Progenitor cell of endocrine pancreas (in vitro differentiated cells): ENCODE measurements at places on chromosomes 13 and 19.

- peaks cover 3% of the 10 kb centered on the region for H3K4me1 ChIP-seq
- no peak for DNase-seq
- H3K27ac ChIP-seq, result no peak overlapping the region
- H3K27me3 ChIP-seq, result peaks cover 4% of the 10 kb centered on the region
- H3K4me3 ChIP-seq, result no peak overlapping the region
- no peaks in the 10 kb centered on the region for H3K36me3 ChIP-seq
Observed at GRCh38 chr13:50340146-50340545, 324.9 kb downstream of the KCNRG start.

DNA sequence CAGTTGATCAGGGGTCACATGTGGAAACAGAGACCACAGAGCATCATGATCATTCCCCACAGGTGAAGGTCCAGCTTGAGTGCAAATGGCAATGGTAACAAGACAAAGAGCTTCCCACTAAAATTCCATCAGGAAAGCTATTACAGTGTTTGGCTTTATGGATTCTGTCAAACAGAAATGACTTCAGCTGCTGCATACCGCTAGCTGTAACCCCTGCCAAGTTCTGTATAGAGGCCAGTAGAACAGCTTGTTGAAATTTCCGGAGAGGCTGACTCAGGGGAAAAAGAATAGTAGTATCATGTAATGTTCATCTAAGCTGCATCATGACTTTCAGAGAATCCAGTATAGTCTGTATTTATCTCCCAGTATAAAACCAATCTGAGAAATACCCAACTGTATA is 1704.7 kb downstream of the SLITRK5 start:
- no peak for DNase-seq
- no peak overlapping the region for H3K27ac ChIP-seq
- H3K4me1 ChIP-seq, result peaks cover 8% of the 10 kb centered on the region
- no peaks in the 10 kb centered on the region for H3K36me3 ChIP-seq
- no peak overlapping the region for H3K4me3 ChIP-seq

- no peak overlapping the region for H3K4me3 ChIP-seq
- peaks cover 5% of the 10 kb centered on the region for H3K36me3 ChIP-seq
- H3K4me1 ChIP-seq, result no peaks in the 10 kb centered on the region
- no peaks in the 10 kb centered on the region for H3K27me3 ChIP-seq
- no peak for DNase-seq
Observed at GRCh38 chr19:2223959-2224358, 12.2 kb downstream of the PLEKHJ1 start.

GRCh38 chr13:112605531-112605990 is 17.6 kb upstream of the TUBGCP3 start:
- H3K4me3 ChIP-seq, result peak overlapping the region; percentile 72
- H3K36me3 ChIP-seq, result no peaks in the 10 kb centered on the region
- H3K4me1 ChIP-seq, result peaks cover 6% of the 10 kb centered on the region
- DNase-seq, result no peak

GRCh38 chr19:45355910-45356309 is 14.5 kb downstream of the ERCC2 start:
- H3K4me1 ChIP-seq, result no peaks in the 10 kb centered on the region
- H3K27me3 ChIP-seq, result no peaks in the 10 kb centered on the region
- peaks cover 24% of the 10 kb centered on the region for H3K36me3 ChIP-seq
- H3K27ac ChIP-seq, result no peak overlapping the region
- no peak for DNase-seq

GRCh38 chr19:35553385-35554000 is 8.1 kb downstream of the TMEM147 start:
- DNase-seq, result no peak
- H3K4me1 ChIP-seq, result no peaks in the 10 kb centered on the region
- no peak overlapping the region for H3K4me3 ChIP-seq
- no peak overlapping the region for H3K27ac ChIP-seq
- H3K36me3 ChIP-seq, result peaks cover 3% of the 10 kb centered on the region

DNA sequence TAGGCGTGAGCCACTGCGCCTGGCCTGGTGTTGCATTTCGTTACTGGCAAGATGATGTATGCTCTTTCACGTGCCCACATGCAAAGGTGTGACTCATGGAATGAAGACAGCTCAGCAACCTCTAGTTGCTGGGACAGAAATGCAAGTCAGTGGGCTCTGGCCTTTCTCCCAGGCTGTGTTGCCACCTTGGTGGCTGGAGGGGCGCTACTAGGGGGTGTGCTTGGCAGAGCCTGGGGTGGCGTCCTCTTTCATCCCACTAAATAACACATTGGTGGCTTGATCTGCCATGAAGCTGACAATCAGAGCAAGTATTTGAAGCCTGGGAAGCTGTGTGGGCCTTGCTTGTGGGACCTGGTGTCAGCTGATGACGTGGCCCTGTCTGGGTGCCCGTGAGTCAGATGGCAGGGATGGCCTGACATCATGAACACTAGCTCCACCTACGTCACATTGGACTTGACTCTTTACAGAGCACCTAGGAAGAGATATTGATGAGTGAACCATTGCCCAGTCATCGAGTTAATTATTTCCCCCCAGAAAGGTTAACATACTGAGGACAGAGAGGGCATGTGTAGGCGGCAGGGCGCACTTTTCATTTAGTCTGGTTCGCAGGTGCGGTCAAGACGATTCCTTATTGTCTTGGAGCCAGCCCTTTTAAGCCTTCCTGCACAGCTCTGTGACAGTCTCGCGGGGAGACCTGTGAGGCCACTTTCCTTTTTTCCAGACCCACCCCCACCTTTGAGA is 154.2 kb downstream of the TM9SF2 start:
- H3K36me3 ChIP-seq, result no peaks in the 10 kb centered on the region
- H3K27ac ChIP-seq, result no peak overlapping the region
- DNase-seq, result no peak

DNA sequence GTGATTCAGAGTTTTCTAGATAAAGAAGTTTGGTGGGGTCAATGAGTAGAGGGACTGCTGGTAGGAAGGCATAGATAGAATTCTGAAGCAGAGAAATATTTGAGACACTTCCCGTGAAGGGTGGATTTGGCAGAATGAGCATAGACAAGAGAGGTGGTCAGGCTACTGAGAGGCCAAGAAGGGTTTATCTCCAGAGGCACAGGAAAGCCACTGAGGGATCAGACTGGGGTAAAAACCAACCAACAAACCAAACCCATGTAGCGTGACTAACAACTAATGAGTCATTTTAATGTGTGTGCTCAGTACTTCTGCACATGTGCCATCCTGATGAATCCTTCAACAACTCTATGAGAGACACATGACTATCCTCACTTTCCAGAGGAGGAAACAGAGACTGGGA is 60.0 kb upstream of the SERP2 start:
- no peak for DNase-seq
- no peaks in the 10 kb centered on the region for H3K4me1 ChIP-seq

GRCh38 chr19:9819596-9819909 is 674 bp upstream of the FBXL12 start:
- peak overlapping the region; percentile 96 for H3K27ac ChIP-seq
- H3K36me3 ChIP-seq, result peaks cover 18% of the 10 kb centered on the region
- no peaks in the 10 kb centered on the region for H3K27me3 ChIP-seq
- DNase-seq, result no peak
- H3K4me1 ChIP-seq, result peaks cover 11% of the 10 kb centered on the region
- H3K4me3 ChIP-seq, result peak overlapping the region; percentile 94

DNA sequence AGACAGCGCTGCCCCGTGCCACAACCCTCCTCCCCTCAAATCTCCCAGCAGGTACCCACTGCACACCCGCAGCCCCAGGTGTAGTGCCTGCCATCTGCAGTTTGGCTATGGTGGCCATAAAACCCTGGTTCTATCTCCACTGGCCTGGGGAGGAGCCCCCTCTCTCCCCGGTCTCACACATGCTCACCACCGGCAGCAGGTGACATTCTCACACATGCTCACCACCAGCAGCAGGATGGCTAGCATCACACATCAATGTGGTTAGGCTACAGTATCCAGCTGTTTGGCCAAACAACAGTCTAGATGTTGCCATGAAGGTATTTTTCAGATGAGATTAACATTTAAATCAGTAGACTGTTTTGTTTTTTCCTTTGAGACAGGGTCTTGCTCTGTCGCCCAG is 31.1 kb downstream of the ELL start:
- peak overlapping the region; percentile 29 for H3K27ac ChIP-seq
- no peak for DNase-seq
- no peaks in the 10 kb centered on the region for H3K36me3 ChIP-seq
- H3K4me1 ChIP-seq, result peaks cover 5% of the 10 kb centered on the region

- no peak overlapping the region for H3K27ac ChIP-seq
- no peak for DNase-seq
- peaks cover 3% of the 10 kb centered on the region for H3K4me1 ChIP-seq
- no peak overlapping the region for H3K4me3 ChIP-seq
- peaks cover 47% of the 10 kb centered on the region for H3K27me3 ChIP-seq
Observed at GRCh38 chr13:111908981-111909380, 158.0 kb upstream of the SOX1 start.

- no peak for DNase-seq
- H3K4me3 ChIP-seq, result no peak overlapping the region
- H3K36me3 ChIP-seq, result no peaks in the 10 kb centered on the region
- no peak overlapping the region for H3K27ac ChIP-seq
Observed at GRCh38 chr19:53311044-53311443, 22.5 kb upstream of the ZNF845 start.

GRCh38 chr13:49629947-49630346 is 1.6 kb downstream of the ARL11 start:
- H3K27ac ChIP-seq, result no peak overlapping the region
- no peaks in the 10 kb centered on the region for H3K4me1 ChIP-seq
- H3K27me3 ChIP-seq, result peaks cover 6% of the 10 kb centered on the region

DNA sequence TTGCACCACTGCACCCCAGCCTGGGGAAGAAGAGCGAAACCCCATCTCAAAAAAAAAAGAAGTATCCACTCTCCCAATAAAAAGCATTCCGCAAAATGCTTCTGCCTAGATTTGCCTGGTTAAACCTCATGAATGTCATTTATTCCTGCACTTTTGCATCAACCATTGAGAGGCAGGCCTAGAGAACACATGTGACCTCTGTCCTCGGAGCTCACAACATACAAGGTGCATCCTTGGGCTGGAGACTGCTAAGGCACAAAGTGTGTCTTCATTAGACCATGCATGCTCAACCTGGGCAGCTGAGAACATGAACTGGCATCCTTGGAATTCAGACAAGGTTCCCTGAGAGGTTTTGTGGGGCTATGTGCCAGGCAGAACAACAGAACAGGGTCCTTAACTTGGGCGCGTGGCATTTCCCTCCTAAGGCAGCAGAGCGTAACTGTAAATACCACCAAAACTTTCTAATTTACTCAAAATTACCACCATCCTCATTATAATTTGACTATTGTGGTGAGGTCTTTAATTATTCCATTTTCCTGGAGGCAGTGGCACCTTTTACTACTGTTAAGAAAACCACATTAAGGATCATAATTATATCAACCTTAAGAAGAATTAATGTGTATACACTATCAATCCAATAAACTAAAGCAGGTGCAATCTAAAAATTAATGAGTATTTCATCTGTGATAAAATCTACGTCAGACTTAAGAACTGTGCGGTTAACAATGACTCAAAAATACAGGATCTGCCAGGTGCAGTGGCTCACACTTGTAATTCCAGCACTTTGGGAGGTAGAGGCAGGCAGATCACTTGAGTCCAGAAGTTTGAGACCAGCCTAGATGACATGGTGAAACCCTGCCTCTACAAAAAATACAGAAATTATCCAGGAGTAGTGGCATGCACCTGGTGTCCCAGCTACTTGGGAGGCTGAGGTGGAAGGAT is 13.8 kb downstream of the RCBTB1 start:
- no peak overlapping the region for H3K4me3 ChIP-seq
- DNase-seq, result no peak
- H3K36me3 ChIP-seq, result peaks cover 11% of the 10 kb centered on the region

DNA sequence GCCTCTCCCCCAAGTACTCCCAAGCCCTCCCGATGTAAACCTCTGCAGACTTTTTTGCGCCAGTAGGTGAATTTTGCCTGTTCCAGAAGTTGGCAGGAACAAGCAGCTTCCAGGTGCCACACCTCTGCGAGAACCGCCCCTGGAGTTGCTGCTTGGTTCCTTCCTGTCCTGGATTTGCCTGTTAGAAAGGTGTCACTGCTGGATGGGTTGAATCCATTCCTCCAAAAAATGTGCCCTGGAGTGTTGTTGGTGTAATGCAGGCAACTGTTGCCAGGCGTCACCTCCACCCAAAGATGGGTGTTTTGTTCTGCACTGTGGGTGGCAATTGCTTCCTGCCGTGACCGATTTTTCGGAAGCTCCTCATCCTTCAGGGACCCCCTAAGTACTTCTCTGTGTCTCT is 5.7 kb downstream of the PGPEP1 start:
- no peaks in the 10 kb centered on the region for H3K27me3 ChIP-seq
- H3K36me3 ChIP-seq, result peaks cover 28% of the 10 kb centered on the region
- no peak overlapping the region for H3K27ac ChIP-seq
- peaks cover 11% of the 10 kb centered on the region for H3K4me1 ChIP-seq
- no peak for DNase-seq

DNA sequence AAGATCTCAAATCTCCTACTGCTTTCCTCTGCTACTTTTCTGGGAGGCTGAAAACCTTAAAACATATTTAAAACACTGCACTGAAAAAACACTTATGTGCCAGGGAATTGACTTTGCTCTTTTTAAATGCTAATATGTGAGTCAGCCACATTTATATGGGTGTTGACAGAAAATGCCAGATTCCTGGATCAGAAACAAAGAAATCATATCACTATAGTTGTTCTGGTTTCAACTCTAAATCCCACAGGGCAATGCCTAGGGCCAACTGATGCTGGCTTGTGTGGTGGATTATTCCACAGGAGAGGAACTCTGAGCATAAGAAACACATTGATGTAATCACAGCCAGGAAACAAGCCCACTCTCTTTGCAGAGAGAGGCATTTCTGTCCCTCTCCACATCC is 1439.0 kb upstream of the SPRY2 start:
- H3K27ac ChIP-seq, result no peak overlapping the region
- DNase-seq, result no peak
- H3K4me3 ChIP-seq, result no peak overlapping the region
- H3K27me3 ChIP-seq, result no peaks in the 10 kb centered on the region
- peaks cover 10% of the 10 kb centered on the region for H3K4me1 ChIP-seq
- H3K36me3 ChIP-seq, result no peaks in the 10 kb centered on the region

DNA sequence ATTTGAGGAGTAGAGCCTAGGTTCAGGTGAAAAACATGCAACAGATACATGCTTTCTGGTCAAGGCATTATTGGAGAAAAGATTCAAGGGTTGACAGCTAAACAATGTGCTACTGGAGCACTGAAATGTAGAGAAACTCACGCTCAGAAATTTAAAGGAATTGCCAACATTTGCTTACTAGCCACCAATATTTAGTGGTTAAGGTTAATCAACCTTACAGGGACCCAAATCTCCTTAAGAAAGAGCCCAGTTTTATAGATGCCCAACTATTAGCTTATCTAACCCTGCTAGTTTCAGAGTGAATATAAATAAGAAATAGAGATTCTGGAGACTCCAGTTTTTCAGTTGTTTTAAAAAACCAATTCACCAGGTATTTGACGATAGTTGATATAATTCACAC is 203.6 kb downstream of the DACH1 start:
- H3K36me3 ChIP-seq, result no peaks in the 10 kb centered on the region
- H3K27me3 ChIP-seq, result no peaks in the 10 kb centered on the region
- no peak for DNase-seq
- H3K4me1 ChIP-seq, result peaks cover 1% of the 10 kb centered on the region
- no peak overlapping the region for H3K4me3 ChIP-seq
- no peak overlapping the region for H3K27ac ChIP-seq

DNA sequence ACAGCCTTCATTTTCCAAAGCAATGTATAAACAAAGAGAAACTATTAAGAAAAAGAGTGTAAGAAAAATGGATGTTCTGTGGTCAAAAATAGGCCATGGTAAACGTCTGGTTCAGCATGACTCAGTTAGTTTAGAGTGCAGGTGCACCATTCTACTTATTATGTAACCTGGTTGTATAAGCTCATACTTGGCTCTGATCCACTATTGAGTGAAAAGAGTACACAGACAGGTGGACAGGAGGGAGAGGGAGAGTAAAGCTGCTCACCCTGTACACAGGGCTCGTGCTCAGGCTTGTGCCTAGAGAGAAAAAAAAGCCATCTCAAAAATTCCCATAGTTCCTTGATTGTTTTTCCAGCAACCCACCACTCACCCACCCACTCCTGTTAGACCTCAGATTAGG is 85.8 kb upstream of the ZNF91 start:
- no peaks in the 10 kb centered on the region for H3K27me3 ChIP-seq
- no peak overlapping the region for H3K4me3 ChIP-seq
- no peak for DNase-seq
- no peaks in the 10 kb centered on the region for H3K36me3 ChIP-seq
